SJCRH30 (cell line): ENCODE measurements at places on chromosomes 3 and 15. TPM values are rescaled to one million over a fixed set of nuclear protein-coding genes. Genes with fewer than 3 reads are reported as not detected.

DNA sequence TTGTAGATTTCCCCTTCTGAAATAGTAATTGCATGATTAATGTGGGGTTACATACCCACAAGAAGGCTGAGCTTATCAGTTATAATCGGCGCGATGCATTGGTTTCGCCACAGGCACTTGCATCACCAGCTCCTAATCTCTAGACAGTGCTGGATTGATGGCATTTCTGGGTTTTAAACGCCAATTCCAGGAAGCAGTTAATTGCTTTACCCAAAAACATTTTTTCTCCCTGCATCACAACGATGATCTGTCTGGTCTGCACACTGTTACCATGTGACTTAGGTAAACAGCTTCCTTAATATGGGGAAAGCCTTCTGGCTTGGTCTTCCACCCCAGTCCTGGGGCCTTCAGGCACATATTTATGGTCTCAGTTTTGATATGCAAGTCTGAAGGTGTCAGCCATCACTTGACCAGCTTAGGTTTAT lies 70.0 kb upstream of the HEG1 start:
- peak; percentile 33 for DNase-seq

GRCh38 chr15:74895830-74896229 lies 6.0 kb downstream of the MPI start:
- DNase-seq, result no peak

DNA sequence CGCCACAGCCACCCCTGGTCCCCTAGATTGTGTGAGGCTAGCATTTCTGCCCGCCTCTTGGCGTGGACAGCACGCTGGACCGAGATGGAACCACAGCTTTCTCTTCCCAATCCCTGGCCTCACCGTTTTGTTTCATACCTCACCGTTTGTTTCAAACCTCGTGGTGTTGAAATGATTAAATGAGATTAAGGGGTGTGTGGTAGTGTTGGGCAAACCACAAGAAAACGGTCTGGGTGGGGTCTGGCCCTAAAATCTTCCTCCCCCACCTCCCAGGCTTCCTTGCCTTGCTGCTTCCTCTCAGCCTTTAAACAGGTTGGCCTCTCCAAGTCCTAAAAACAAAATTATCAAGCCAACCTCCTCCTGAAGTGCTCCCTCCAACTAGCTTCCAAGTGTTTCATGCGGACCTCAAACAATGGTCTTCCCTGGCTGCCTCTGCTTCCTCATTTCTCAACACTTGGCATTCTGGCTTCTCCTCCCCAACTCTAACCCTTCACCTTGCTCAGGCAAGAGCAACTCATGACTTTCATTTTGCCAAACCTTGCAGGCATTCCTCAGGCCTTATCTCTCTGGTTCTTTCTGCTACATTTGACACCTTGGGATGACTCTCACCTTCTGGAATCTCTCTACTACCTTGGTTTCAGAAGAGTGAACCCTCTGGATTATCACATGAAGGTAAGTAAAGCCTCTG lies 1.4 kb upstream of the ATP13A3 start:
- DNase-seq, result no peak

GRCh38 chr3:178203650-178204049 lies 332.6 kb upstream of the KCNMB2 start:
- peak; percentile 36 for DNase-seq

GRCh38 chr3:74648107-74648506 lies 33.6 kb upstream of the CNTN3 start:
- DNase-seq, result no peak

GRCh38 chr3:185959609-185960521 lies 22.1 kb upstream of the TRA2B start:
- peak; percentile 74 for DNase-seq

DNA sequence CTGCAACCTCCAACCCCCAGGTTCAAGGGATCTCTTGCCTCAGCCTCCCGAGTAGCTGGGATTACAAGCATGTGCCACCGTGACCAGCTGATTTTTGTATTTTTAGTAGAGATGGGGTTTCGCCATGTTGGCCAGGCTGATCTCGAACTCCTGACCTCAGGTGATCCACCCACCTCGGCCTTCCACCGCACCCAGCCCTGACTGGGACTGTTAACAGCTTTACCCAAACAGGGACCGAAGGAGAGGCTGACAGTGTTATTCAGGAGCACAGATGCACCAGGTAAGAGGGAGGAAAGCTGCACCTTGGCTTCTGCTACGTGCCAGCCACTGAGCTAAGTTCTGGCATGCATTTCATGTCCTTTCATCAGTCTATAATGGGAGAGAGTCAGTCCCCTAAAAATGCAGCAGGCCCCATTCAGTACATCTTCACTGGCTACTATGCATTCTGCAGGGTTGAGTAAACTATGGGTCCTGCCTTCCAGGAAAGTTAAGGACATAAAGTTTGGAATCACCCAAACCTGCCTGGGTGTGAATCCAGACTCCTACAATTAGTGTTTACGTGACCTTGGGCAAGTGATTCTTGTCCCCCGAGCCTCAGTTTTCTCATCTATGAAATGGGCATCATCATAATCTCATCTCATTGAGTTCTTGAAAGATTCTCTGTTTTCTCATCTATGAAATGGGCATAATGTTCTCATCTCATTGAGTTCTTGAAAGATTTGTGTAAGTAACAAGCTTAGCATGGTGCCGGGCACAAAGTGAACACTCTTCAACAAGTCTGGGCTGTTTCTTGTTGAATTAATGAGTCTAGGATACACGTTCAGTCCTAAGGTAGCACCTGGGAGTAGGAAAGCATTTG lies 82.2 kb downstream of the CPN2 start:
- no peak for DNase-seq

The GMPS gene
- total RNA-seq, result 107 and 119 TPM in 2 replicates

The MUSTN1 gene
- total RNA-seq, result 35.7 and 38.6 TPM in 2 replicates

DNA sequence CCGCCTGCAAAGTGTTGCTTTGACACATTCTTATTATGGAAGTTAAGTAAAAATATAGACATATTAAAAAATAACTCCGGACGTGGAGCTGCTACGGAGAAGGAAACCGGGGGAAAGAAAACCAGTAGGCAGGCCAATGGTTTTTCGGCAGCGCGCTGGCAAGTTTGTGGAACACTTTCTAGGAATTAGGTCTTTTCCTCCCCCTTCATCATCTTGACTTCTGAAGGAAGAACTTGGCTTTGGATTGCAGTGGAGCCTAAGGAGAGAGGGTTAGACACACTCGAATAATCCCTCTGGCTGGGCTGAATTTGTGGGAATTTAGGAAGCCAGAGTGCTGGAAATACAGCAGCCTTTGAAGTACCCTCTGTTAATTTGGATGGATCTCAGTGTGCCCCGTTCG lies 317 bp downstream of the ROBO2 start:
- DNase-seq, result no peak

DNA sequence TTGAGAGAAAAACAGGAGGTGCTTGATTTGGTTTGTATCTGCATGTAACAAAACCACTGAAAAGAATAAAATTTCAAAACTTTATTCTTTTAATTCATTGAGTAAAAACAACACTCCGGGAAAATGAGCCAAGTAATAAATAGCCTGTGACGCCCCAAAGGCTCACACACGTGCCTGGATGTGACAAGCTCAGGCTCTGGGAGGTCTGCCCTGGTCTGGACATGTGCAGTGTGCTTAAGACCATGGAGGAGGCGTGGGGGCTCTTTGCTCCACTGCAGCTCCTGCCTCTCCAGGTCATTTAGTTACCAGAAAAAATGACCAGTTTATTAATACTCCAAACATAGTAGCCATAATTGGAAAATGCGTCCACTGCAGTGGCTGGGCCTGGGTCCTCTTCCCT lies 8.6 kb upstream of the NME9 start:
- no peak for DNase-seq

GRCh38 chr15:60916032-60916678 lies 312.9 kb downstream of the RORA start:
- DNase-seq, result no peak

The THPO gene
- 0.61 and 1.2 TPM in 2 replicates for total RNA-seq

The WDR72 gene
- not detected in 2 replicates for total RNA-seq

The ARPIN gene
- total RNA-seq, result 2.4 and 2.8 TPM in 2 replicates

The FBXW12 gene
- total RNA-seq, result 0.30 and 0.35 TPM in 2 replicates

- no peak for DNase-seq
Observed at GRCh38 chr3:191269289-191270085, 59.7 kb upstream of the CCDC50 start.

The CHMP2B gene
- total RNA-seq, result 39.6 and 44.7 TPM in 2 replicates

DNA sequence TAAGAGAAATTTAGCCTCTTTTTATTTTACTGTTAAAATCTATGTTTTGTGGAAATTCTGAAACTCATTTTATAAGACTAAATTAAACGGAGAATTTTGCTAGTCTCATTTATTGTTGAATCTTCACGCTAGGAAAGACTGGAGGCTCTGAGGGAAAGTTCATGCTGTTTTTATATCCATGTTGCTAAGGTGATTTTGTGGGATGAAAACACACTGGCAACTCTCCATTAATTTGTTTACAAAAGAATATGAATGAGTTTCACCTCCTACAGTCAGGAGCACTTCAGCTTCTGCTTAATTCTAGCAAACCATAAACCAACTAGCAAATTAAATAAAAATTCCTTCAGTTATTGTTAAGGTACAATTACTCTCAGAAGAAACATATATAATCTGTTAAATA lies 195.4 kb downstream of the RAP2B start:
- no peak for DNase-seq

The RTF1 gene
- 49.8 and 53.9 TPM in 2 replicates for total RNA-seq

DNA sequence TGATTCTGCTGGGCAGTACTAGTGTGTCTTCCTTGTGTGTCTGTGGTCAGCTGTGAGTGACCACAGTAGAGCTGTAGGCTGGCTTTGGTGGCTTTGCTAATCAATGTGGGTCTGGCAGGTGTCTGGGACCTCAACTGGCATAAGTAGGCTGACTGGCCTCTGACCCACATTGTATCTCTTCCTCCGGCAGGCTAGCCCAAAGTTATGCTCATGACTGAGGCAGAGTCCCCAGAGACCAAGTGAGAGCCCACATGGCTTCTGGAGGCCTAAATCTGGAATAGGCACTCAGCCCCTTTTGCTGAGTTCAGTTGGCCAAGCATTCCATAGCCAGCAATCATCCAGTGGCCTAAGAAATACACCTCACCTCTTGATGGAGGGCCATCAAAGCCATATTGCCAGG lies 289.1 kb upstream of the SUCLG2 start:
- no peak for DNase-seq

The BFSP2 gene
- total RNA-seq, result 0.41 TPM in 1 of 2 replicates, not detected in the other

- no peak for DNase-seq
Observed at GRCh38 chr15:36050899-36051298, 504.9 kb upstream of the DPH6 start.

The NR1I2 gene
- not detected in 2 replicates for total RNA-seq

- DNase-seq, result peak; percentile 12
Observed at GRCh38 chr3:166955201-166955939, 424.7 kb downstream of the ZBBX start.

DNA sequence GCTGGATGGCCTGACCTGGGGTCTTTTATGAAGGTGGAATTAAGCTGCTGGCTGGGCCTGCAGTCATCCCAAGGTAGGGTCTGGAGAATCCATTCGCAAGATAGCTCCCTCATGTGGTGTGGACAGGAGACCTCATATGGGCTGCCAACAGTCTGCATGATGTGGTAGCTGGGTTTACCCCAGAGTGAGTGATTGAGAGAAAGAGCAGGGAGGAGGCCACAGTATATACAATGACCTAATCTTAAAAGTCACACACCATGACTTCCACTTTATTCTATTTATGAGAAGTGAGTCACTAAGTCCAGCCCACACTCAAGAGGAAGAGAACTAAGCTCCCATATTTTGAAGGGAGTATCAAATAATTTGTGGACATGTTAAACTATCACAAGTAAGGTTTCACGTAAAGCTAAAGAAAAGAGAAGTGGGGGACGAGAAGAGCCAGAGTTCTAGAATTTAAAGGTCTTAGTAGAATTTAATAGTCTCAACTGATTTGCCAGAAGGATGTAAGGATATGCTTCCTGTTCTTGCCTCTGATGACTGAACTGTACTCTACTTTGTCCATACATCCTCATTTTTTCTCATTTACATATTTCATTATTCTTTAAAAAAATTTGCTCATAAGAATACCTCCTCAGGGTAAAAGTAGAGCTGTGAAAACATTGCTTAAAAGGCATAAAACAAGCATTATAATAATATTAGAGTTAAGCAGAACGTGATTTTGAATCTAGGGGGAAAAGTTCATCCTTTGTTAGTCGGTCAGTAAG lies 184.4 kb downstream of the PEX5L start:
- no peak for DNase-seq

DNA sequence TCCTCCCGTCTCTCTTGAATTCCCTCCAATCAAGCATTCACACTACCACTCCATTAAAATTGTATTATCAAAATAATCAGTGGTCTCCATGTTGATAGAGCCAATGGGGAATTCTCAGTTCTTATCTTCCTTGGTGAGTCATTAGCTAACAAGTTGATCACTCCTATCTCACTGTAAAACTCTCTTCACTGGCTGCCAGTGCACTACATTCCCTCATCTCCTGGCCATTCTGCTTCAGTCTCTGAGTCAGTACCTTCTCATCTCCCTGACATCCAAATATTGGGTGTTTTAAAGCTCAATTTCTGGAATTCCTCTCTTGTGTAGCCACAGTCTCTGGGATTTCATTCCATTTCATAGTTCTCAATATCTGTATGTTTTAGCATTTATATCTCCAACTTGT lies 175.2 kb downstream of the ALDH1A2 start:
- no peak for DNase-seq

DNA sequence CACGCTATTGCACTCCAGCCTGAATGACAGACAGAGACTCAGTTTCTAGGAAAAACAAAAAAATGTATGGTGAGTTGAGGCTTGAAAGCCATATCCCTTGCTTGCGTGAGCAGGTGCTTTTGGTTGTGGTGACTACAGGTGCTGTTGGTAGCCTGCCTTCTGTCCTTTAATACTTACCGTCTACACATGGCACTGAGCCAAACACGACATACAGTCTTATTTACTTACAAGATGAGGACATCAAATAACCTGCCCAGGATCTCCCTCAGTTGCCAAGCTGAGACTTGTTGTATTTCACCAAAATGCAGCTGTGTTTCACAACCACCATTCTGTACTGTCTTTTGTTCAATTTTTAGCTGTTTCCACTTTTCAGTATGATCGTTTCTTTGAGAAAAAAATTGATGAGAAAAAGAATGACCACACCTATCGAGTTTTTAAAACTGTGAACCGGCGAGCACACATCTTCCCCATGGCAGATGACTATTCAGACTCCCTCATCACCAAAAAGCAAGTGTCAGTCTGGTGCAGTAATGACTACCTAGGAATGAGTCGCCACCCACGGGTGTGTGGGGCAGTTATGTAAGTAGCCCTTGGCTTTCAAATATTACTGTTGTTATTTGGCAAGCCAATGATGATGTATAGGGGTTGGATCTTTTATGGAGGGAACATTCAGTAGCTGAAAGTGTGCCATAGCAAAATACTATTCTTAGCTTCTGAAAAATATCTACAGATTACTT lies 6.5 kb downstream of the ALAS1 start:
- no peak for DNase-seq
